ENCODE measurements at places on chromosomes 1 and 21. TPM values are rescaled to one million over a fixed set of nuclear protein-coding genes. Genes with fewer than 3 reads are reported as not detected.
A peak's percentile ranks its signal among the peaks of the same experiment; 100 is the strongest.

- no peak for DNase-seq
These were observed 16.0 kb downstream of the DNAJC16 start for GRCh38 chr1:15542388-15543250.

DNA sequence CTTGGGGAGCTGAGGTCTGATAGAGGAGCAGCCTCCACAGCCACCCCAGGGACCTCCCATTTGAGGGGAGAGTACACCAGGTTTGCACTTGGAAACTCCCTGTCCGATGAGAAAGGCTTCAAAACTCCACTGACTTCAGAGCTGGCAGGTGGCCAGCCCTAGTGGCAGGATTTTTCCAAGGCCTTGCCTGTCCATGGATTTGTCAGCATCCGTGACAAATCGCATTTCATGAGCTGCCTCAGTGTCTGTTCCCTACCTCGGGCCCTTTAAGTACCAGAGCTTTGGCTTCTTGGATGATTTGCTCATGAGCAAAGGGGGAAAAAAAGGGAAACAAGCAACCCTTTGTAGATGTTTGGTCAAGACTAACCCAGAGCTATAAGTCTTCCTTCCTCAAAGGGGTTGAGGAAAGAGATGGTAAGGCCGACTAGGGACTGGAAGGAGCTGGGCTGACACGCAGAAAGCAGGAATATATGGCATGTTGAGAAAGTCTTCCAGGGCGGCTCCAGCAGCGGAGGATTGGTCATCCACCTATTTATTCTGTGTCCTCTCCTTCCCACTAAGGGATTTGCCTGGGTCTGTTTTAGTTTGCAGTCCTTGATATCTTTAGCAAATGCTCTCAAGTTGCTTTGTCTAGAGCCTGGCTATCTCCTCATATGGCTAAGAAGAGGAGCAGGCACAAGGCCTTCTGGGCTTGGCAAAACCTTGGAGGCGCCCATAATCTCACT, 2.7 kb upstream of the HSPG2 start:
- DNase-seq, result peak; percentile 85

Gene PRMT2
- total RNA-seq, result 75.9 TPM

Gene FCER1G
- total RNA-seq, result not detected

Gene KCNK2
- total RNA-seq, result 5.0 TPM

Data from HT1080 (cell line).